NB4 (cell line): ENCODE measurements at places on chromosomes 3 and 15.

GRCh38 chr15:81373176-81373575 is 837 bp downstream of the TMC3 start:
- DNase-seq, result no peak

GRCh38 chr3:178480795-178481194 is 55.4 kb upstream of the KCNMB2 start:
- no peak for DNase-seq

DNA sequence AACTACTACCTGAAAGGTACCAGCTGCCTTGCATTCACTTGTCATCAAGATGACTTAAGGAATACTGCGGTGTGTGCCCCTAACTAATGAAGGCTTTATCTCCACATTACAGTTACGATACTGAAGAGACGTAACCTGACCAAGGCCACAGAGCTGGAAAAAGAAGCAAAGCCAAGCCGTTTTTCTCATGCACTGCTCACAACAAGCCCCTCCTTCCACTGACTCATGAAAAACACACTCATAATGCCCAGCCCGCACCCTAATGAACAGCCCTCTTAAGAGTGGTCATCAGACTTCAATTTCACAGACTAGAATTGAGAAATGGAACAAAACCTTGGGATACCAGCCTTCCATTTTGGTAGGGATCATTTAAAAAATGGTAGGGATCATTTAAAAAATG is 11.6 kb downstream of the PSMD6 start:
- no peak for DNase-seq

- DNase-seq, result no peak
These were observed 68.2 kb upstream of the ADAMTSL3 start for GRCh38 chr15:83585601-83586335.

DNA sequence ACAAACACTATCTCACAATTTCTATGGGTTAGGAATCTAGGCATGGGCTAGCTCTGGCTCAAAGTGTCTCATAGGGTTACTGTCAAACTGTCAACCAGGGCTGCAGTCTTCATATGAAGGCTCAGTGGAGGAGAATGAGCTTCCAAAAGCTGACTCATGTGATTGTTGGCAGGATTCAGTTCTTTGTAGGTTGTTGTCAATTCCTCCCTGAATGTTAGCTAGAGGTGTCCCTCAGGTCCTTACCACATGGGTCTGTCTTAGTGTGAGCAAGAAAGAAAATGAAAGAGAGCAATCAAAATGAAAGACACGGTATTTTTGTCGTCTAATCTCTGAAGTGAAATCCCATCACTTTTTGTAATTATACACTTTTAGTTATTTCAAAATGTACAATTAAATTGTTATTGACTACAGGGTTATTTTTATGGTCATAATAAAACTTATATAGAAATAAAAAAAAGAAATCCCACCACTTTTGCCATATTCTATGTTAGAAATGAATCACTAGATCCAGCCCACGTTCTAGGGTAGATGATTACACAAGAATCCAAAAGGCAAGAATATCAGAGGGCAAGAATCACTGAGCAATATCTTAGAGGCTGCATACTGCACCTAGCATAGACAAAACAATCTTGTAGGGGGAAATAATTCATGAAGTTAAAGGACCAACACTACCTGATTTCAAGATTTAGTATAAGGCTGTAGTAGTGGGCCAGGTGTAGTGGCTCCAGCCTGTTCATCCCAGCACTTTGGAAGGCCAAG is 8.4 kb downstream of the ACSBG1 start:
- no peak for DNase-seq

- DNase-seq, result no peak
These were observed 3.4 kb upstream of the TRAIP start for GRCh38 chr3:49859576-49860305.

GRCh38 chr3:88882121-88882520 is 225.3 kb upstream of the EPHA3 start:
- no peak for DNase-seq

DNA sequence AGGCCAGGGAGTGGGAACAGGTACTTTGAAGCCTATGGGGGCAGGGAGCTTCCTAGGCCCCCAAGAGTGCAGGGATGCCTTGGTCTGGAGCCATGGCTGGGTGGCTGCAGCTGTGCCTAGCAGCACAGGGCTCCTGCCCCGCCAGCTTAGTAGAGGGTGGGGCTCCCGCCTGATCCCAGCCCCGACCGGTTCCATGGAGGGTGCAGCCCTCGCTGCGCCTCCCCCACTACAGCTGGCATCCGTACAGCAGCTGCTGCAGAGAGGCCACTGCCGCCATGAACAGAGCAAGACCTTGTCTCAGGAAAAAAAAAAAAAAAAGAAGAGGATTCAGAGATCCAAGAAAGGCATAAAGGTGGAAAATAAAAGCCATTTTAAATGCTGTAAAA is 277.2 kb downstream of the UBE2E2 start:
- no peak for DNase-seq

GRCh38 chr3:100912571-100912970 is 80.7 kb downstream of the ABI3BP start:
- DNase-seq, result no peak

GRCh38 chr3:24185738-24186384 is 240.8 kb downstream of the NR1D2 start:
- DNase-seq, result peak; percentile 59

DNA sequence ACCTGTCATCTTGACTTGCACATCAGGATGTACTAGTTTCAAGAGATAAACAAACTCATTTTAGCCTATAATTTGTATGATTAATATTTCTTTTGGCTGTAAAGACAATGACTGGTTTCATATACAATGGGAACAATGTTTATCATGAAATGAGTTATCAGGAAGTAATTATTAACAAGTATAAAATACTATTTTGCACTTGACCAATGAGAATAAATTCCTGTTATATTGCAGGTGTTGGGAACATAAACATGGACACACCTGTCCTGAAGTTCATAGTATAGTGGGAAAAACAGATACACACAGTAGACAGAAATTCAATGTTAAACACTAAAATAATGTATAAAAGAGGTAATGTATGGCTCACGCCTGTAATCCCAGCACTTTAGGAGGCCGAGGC is 56.9 kb downstream of the UBR1 start:
- no peak for DNase-seq

GRCh38 chr3:50138266-50139200 is 16.6 kb upstream of the SEMA3F start:
- DNase-seq, result peak; percentile 31

DNA sequence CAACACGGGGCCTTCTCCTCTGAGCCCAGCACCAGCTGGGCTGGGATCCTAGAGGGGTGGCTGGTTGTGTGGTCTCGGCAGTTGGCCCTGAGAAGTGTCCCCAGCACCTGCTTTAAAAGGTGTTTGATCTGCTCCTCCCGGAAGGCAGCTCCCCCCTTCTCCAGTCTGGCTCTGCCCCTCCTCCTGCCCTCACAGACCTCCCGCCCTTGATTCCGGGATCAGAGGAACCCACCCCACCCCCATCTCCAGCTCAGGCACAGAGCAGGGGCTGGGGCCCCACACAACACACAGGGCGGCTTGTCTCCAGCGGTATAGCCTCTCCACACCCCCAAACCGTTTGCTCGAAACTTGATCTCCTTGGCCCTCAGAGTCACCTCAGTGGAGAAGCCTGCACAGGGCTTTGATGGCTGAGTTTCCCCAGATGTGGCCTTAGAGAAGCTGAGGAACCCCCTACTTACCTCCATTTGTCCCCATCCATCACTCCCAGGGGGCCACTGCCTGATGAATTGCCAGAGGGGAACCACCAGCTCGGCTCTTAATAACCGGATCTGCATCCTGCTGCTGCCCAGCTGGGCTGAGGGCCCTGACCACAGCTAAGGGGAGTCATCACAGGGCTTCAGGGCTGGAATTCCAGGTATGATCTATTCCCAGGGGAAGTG is 6.4 kb upstream of the STRA6 start:
- no peak for DNase-seq

- peak; percentile 58 for DNase-seq
These were observed 85.5 kb upstream of the CDV3 start for GRCh38 chr3:133487920-133488540.

DNA sequence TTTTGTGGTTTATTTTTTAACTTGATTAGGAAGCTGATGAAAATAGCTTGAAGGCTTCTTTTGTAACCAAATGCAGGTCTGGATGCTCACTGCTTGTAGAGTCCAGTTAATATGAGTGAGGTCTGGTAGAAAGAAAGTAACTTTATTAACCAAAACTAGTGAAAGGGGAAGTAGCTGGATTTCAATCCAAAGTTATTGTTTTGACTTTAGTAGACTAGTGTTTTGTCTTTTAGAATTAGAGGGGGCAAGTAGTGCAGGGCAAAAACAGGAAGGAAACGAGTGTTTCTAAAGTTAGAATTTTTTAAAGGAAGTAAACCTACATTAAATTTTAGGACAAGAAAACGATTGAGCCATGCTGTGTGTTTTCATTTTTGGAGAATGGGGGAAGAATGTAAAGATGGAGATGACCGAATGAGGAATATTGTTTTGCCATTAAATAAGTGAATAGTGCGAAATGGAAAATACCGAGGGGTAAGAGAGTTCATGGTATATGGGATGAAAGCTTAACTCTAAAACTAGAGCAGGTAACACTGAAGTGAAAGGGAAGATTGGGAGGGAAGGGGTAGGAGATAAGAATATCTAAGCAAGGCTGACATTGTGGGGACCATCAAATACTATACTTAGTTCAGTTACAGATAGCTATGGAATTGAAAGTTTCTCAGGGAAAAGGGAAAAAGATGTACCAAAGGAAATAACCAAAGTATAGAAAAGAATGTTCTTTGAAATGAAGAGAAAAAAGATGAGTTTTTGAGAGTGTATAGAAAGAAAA is 40.0 kb downstream of the USP3 start:
- peak; percentile 83 for DNase-seq

DNA sequence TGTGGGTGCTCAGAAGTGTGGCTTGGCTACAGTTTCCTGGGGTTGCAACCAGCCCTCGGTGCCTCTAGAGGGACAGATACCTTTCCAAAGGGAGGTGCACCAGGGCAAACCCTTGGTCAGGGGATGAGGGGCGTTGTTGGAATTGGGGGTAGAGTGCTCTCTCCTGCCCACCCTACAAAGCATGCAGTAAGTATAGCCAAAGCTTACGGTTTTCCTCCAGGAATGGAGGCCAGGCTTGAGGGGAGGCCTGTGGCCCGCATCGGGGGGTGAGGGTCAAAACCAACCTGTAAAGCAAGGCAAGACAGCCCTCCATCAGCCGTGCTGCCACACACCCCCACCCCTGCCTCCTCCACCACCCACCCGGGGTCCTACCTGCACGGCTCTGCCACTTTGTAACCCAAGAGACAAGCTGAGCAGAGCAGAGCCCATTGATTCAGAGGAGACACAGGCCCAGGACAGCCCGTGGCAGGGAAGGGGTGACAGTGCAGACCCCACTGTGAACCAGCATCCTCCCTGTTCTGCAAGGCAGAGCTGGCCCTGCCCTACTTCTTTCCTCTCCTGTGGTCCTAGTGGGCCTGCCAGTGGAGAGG is 41.5 kb downstream of the TLE3 start:
- no peak for DNase-seq

GRCh38 chr3:101902041-101902440 is 52.7 kb downstream of the NFKBIZ start:
- DNase-seq, result peak; percentile 15

DNA sequence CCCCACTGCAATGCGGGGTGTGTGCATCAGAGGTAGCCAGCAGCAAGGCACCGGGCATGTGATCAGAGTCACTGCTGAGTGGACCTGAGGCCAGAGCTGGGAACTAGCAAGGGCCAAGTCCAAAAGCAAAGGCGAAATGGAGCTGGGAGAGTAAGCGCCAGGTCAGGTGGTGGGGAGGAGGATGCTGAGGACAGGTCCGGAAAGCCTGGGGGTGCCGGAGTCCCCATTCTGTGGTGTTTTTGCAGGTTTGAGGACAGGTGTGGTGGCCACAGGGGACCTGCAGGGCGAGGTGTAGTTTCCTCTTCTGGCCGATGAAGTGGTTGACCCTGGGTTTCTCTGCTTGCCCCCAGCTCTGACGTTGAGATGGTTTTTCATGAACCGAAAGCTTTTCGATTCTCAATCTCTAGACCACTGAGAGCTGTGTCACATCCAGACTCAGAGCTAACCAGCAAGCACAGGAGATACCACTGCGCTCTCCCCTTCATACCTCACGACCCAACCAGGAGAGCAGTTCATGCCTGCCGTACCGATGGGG is 35.0 kb upstream of the HES1 start:
- no peak for DNase-seq

GRCh38 chr15:98292442-98293240 is 332.1 kb downstream of the ARRDC4 start:
- peak; percentile 60 for DNase-seq

DNA sequence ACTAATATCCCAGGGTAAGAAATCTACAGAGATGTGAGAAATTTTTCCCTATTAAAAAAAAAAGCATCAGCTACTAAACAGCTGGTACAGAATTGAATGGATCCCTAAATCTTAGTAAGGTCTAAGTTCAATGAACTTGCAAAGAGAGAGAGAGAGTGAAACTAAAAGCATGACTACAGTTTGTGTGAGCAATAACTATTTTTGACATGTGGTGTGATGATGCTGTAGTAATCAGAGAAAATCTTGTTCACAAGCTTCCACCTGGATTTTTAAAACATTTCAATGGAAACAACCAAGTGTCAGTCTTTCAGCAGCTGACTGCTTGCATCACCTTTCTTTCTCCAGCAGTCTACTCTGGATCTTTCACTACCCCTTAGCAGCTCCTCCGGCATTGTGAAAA is 45.2 kb upstream of the ABI3BP start:
- no peak for DNase-seq

- DNase-seq, result peak; percentile 86
These were observed 6.7 kb downstream of the PAQR5 start for GRCh38 chr15:69305204-69305931.

DNA sequence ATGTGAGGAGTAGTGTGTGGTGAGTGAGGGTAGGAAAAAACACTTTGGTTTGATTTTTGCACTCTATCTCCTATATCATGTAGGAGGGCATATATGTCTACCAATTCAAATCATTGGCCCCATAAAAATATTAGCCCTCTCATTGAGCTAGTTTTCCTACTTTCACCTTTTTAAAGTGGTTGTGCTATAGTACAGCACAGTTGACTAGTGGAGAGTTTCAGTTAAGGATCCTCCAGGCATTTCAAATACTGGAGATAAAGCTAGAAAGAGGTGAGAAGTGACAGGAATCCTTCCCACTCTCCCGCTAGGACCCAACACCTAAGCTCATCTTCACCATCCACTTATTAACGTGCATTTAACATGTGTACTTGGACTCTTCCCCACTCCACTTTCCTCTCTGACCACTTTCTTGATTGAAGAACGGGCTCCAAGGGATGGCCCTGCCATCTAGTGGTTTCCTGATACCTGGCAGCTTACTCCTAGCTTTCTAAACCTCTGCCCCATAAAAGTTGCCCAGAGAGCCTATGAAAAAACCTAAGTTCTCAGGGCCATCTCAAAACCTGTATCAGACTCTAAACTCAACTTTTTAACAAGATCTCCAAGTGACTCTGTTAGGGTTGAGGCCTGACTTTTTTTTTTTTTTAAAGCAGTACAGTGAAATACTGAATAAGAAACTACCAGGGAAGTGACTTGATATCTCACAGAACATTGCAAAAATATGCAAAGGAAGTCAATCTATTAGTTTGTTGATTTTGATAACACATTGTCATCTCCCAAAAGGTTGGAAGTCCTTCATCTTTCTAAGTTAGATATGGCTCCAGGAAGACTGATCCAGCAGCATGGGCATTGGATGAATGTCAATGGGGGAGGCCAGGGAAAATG is 17.9 kb downstream of the IL12A start:
- DNase-seq, result peak; percentile 61

- DNase-seq, result peak; percentile 79
These were observed 53.8 kb downstream of the SAMMSON start for GRCh38 chr3:70053293-70053692.
